ENCODE measurements at places on chromosomes 7 and 10.

DNA sequence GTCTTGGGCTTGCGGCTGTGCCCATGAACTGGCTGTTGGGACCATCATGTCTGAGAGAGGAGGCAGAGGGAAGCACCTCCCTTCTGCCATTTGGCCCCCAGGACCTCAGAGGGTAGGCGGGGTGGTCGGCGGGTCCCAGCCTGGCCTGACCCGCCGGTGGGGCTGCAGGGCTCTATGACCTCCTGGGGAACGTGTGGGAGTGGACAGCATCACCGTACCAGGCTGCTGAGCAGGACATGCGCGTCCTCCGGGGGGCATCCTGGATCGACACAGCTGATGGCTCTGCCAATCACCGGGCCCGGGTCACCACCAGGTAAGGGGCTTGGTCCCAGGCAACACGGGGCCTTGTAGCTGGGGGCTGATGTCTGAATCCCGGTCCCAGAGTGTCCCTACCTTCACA, 14.1 kb downstream of the SUMF2 start:
- DNase-seq, result no peak

- no peak for DNase-seq
Observed at GRCh38 chr7:1103009-1103788, 15.3 kb downstream of the GPER1 start.

DNA sequence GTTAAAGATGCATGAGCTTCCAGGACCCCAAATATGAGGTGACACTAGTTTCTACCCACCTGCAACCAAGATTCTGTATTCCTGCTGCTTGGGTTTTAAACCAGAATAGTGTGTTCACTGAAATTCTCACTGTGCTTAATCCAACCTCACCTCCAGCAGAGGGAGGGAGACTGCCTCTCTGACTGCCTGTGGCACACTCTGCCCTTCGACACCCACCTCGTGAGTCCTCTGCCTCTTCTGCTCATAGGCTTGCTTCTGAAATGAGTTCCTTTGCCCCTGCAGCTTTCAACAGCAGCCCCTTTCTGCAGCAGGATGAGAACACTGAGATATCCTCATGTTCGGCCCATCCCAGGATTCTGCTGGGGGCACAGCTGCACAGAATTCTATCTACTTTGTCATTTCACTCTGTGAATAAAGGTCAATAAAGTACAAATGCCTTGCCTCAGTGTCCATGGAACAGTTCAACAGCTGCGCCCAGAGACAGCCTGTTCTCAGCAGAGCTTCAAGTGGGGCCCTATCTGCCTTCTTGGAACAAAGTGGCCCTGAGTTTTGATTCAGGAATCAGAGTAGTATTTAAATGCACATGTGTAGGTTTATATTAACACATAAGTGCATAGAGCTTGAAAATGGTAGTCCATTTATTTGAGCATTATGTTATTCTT, 632.5 kb downstream of the TNS3 start:
- DNase-seq, result no peak

DNA sequence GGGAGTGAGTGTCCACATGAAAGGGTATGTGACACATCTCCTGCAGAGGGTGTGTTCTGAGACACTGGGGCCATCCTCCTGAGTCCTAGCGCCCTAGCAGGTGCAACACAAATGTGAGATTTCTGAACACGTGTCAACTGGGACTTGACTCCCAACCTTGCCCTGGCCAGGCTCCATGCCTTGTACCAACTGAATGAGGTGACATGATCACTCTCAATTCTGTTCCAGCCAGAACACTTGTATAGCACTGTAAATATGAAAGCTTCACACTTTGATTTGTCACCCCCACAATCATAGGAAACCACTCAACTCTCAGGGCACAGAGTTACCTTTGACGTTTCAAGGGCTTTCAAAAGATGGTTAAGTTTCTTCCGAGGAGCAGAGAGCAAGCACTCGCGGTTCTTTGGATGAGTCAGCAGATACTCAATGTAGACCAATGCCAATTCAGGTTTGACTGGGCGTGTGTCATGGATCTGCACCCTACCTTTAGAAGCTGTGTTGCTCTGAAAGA, 48.6 kb downstream of the NCAPG2 start:
- DNase-seq, result peak; percentile 57

DNA sequence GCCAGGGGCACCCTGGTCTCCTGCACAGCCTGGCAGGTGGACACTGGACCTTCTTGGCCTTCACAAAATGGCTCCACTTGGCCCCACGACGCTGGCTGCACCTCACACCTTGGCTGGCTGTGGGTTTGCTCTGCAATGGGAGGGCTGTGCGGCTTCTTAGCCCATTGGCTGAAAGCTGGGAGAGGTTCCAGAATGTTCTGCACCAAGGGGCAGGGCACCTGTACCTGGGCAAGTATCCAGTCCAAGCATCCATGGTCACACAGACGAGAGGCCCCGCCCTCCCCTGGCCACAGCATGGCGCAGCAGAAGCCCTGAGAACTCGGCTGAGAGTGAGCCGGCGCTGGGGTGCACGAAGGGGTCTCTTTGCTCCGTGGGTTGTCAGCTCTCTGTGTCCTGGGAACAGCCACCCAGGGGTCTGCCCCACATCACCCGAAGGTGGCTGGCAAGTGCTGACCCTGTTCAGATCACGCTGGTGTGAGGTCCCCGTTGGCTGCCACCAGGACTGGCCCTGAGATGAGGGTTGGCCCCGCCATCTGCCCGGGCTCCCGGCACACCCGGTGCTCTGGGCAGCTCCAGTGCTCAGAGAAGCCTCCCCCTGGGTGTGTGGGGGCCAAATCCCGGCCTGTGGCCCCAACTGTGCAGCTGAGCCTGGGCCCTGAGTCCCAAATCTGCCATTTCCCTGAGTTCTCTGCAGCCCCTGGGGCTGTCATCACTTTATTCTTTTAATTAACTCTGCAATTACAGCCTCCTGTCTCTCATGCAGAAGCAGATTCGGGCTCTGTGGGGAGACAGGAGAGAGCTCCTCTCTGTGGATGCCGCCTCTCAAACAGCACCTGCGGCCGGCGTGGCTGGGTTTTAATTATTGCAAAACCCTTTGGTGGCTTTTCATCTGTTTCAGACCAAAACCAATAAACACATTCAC, 19.4 kb upstream of the ADGRA1 start:
- no peak for DNase-seq

DNA sequence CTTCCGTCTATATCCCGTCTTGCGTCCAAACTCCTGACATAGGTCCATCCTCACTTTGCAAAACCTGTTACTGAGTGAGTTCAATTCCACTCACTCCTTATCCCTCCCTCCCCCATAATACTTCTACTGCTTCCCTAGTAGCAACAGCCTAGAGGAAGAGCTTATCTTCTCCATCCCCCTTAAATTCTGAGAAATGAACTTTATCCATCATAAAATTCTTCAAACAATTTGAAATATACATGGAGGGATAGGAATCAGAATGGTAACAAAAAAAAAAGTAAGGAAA, 27.6 kb downstream of the SEMA3C start:
- DNase-seq, result no peak

DNA sequence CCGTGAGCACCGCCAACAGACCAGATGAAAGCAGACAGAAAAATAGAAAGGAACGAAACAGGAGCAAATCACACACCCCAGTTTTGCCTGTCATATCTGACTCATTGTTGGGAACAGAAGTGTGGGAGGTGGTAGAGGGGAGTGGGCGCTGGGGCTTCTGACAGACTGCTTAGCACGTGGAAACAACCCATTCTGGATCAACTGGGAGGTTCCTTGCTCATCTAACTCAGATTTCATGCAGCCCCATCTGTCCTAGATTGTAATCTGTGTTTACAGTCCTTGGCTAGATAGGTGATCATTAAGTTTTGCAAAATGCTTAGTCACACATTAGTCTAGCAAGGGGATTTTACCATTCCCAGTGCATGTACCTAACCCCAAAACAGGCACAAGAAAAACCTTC, 154.1 kb downstream of the NRP1 start:
- DNase-seq, result no peak

- no peak for DNase-seq
Observed at GRCh38 chr7:31439165-31439564, 74.7 kb upstream of the ITPRID1 start.

DNA sequence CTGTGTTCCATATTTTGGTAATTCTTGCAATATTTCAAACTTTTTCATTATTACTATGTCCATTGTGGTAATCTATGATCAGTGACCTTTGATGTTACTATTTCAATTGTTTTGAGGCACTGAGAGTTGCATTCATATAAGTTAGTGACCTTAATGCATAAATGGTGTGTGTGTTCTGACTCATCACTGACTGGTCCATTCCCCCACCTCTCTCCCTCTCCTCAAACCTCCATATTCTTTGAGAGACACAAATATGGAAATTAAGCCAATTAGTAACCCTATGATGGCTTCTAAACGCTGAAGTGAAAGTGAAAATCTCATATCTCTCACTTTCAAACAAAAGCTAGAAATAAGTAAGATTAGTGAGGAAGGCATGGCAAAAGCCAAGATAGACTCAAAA, 739.6 kb downstream of the CCSER2 start:
- no peak for DNase-seq

DNA sequence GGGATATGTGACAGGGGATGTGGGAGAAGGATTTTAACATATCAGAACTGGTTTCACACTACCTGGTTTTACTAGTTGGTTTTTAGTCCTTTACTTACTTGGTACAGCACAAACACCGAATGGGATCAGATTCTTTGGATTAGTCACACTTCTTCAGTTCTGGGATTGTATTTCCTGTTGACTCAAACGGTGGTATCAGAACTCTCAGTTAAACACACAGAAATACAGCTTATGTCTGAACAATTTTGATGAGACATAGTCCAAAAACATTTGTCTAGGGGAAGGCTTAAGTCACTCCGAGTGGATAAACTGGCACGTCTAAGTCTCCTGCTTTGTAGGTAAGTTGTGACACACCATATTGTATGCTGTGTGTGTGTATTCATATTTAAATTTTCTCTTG, 480.5 kb downstream of the PHTF2 start:
- DNase-seq, result no peak

- DNase-seq, result no peak
Observed at GRCh38 chr10:111579473-111579872, 502.6 kb downstream of the ADRA2A start.

DNA sequence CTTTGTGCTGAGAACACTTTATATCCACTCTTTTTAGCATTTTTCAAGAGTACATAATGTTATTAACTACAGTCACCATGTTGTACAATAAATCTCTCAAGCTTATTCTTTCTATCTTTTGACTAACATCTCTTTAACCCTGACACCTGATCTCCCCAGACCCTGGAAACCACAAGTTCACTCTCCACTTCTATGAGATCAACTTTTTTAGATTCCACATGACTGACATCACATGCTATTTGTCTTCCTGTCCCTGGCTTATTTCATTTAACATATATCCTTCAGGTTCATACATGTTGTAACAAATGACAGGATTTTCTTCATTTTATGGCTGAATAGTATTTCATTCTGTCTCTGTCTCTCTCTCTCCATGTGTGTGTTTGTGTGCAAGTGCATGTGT, 15.5 kb downstream of the SLC13A1 start:
- DNase-seq, result no peak

GRCh38 chr7:8564281-8564680, 130.9 kb downstream of the NXPH1 start:
- no peak for DNase-seq

DNA sequence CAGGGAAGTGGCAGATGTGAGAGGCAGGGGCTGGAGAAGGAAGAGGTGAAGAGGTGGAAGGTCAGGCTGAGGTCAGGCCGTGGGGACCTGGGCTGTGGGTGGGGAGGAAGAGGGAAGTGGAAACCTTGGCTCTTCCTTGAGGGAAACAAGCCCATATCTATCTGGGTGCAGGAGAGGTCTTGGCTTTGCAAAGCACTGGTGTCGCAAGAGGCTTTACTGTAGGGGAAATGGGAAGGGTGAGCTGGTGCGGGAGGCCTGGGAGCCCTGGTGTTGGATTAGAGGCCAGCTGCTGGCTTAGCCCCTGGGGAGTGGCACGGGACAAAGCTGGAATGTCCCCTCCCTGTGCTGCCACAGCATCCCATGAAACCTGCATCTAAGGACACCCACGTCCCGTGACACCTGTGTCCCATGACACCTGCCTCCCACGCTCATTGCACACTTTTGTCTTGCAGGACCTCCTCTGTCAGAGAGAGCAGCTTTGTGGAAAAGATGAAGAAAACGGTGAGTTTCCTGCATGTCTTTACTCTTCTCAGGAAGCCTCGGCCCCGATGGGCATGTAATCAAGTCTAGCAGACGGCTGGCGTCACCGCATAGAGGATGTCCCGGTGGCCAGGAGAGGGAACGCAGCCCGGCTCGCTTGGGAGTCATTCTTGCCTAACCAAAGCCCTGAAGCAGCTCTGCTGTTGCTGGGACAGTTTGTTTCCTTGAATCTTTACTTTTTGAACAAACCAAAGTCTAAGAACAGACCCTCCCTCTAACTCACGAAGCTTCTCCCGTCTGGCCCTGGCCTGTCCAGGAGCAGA, 22.2 kb downstream of the TMEM120A start:
- DNase-seq, result no peak

- DNase-seq, result no peak
Observed at GRCh38 chr10:75228278-75228677, 7.5 kb downstream of the COMTD1 start.

GRCh38 chr10:49008505-49009198, 69.0 kb upstream of the LRRC18 start:
- DNase-seq, result no peak

- DNase-seq, result no peak
Observed at GRCh38 chr10:46270086-46270811, 16.5 kb upstream of the ANTXRL start.

- DNase-seq, result no peak
Observed at GRCh38 chr10:114795039-114795438, 26.5 kb upstream of the FHIP2A start.

DNA sequence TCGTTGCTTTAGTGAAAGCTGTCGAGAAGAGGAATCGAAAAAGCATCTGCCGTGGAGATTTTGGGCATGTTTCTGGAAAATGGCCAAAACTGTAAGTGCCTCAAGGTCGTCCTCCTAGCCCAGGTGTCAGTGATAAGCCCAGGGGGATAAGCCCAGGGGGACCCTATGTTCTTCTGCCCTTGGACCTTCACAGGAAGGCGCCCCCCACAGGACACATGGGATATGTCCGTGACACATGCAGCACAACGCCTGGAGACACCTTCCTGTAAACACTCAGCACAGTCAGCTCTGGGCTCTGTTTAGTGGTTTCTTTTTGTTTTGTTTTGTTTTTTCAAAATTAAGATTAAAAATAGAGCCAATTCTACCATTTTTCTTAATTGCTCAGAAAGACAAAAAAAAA, 272.7 kb downstream of the KLF6 start:
- no peak for DNase-seq

DNA sequence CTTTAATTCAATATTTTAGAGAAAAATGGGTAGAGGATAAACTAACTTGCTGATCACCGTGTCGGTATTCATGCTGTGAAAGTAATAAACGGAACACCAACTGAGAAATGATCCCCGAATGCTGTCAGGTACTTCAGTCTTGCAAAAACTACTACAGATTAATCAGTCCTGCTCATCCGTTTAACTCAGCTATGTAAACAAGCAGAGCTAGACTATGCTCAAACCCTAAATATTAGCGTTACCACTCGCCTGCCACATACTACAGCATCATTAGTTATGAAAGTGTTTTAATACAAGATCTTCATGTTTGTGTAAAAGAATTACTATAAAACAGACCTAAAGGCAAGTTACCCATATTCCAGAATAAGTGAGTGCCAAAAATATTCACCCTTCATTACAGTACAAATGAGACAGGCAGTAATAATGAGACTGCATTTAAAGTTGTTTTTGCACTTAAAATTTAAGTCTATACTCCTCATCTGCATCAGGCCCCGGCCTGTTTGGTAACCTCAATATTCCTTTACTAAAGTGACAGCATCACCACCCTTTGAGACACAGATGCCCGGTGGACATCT, 952 bp downstream of the DNMBP start:
- no peak for DNase-seq
